ENCODE measurements at places on chromosomes 11 and 22. TPM values are rescaled to one million over a fixed set of nuclear protein-coding genes. Genes with fewer than 3 reads are reported as not detected.

GRCh38 chr11:123429336-123429735 is 733 bp upstream of the GRAMD1B start:
- DNase-seq: no peak

The PTPRCAP gene
- 2.2 TPM for total RNA-seq

The FAM180B gene
- not detected for total RNA-seq

- DNase-seq: no peak
Measured at GRCh38 chr11:62910141-62910882, 10.9 kb downstream of the CHRM1 start.

DNA sequence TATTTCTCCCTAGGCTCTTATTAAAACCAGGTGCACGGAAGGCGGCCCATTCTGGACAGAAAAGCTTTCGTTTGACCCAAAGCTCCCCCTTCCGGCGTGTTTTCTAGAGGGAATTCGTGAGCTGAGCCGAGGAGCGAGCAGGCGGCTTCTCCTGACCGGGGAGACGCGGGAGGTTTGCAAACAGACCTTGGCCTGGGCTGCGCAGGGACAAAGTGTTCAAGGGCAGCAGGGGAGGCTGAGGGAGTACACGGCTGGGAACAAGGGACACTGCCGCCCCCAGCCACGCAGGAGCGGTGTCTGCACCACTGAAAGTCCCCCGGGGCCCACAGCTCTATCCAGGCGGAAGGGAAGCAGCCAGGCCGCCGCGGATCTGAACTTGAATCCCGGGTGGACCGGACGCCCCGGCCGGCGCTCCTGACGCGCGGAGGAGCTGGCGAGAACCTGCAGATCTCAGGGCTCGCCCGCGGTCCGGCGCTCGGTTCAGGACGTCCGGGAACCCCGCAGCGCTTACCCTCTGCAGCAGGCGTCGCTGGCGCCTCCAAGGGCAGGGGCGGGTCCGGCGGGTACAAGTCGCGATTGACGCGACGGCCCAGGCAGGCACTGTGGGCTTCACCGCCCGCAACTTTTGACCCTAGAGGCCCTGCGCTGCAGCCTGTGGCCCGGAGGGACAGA is 101.9 kb downstream of the WT1 start:
- peak; percentile 74 for DNase-seq

DNA sequence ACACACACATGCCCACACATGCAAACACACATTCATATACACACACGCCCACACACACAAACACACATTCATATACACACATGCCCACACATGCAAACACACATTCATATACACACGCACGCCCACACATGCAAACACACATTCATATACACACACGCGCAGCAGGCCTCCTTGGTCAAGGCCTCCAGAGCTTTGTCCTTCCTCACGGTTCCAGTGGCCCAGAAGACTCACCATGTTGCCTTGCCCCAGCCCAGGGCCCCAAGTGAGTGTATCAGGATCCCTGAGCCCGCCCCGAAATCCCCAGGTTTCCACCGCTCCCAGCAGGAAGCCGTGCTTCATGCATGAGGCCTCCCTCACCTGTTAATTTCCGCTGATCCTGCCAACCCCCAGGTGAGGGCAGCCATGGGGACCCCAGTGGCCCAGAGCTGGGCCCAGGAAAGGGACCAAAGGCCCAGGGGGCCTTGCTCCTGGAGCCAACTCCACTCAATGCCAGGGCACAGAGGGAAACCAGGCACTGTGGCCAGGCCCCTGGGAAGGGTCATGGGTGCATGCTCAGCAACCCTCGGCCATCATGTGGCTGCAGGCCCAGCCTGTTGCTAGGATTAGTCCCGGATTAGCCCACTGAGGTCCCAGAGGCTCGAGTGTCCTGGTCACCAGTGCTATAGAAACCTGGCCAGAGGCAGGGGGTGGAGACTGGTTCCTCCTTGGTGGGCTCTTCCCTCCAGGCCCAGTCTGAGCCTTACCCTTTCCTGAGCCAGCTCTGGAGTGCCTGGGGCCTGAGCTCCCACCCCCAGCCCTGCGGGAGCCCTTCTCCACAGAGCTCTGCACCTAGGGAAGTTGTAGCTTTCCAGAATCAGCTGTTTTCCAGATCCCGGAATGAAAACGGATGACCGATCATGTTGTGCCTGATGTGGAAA is 34.4 kb downstream of the IGF2 start:
- DNase-seq: peak; percentile 35

DNA sequence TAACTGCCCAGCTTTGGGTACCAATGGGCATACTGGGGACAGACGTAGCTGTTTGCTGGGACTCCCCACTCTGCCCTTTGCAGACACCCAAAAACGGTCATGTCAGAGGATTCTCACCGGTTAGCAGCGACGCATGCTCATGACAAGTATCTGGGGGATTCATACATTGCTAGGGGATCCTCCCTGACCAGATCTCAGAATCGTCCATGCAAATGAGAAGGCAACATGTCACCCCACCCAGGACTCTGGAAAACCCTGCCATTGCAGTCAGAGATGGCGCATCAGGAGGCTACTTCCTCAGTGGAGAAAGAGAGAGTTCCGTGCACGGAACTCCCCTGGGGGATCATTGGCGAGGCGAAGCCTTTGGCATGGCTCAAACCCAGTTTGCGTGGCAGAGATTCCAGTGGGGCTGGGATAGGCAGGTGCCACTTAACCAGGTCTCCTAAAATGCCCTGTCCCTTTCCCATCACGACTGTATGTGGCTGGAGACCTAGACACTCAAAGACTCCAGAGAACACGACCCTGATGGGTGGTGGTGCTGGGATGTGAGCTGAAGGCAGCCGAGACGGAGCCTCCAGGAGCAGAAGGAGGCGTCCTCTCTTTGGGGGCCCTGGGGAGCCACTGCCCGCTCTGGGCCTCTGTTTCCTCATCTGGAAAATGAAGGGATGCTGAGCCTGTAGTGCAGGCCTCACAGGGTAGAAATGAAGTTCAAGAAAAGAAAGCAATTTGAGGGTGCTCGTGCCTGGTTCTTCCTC is 4.9 kb downstream of the RGL4 start:
- DNase-seq: no peak

DNA sequence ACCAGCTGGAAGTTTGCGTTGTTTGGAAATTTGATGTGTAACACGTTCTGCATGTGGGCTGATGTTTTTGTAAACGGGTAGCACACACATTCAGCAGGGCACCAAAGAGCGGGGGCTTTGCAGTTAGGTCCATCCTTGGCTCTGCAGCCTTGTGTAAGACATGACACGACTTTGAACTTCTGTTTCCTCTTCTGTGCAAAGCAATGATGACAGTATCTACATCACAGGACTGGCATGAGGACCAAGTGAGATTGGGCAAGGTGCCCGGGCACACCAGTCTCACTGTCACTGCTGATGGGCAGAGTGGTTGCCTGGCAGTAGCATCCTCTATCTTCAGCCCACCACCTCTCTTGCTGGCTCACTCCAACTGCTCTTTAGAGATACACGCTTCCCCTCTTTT is 3.3 kb downstream of the TCN2 start:
- no peak for DNase-seq

DNA sequence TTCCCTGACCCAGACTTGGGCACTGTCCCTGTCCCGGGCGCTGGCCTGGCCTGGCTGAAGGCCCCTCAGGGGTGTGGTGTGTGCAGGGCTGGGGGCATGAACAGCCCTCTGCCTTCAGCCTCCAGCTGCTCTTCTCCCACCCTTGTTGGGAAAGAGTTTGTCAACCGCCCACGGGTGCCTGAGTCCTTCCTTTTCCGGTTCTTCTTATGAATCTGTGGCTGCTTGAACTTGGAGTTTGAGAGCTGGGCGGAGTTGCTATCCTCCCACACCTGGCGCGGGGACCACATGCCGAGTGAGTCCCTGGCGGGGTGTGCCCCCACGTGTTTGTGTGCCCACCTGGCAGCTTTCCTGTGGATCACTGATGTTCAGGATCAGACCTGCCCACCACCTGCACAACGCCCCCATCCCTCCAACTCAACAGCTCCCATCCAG is 13.4 kb downstream of the NFAM1 start:
- DNase-seq: no peak
